Ecto neural progenitor cell (in vitro differentiated cells): ENCODE measurements at places on chromosomes 4 and X.

- DNase-seq, result no peak
These were observed 193.1 kb upstream of the PITX2 start for GRCh38 chr4:110815950-110816349.

- DNase-seq, result no peak
These were observed 71.8 kb upstream of the PGRMC2 start for GRCh38 chr4:128359422-128359821.

DNA sequence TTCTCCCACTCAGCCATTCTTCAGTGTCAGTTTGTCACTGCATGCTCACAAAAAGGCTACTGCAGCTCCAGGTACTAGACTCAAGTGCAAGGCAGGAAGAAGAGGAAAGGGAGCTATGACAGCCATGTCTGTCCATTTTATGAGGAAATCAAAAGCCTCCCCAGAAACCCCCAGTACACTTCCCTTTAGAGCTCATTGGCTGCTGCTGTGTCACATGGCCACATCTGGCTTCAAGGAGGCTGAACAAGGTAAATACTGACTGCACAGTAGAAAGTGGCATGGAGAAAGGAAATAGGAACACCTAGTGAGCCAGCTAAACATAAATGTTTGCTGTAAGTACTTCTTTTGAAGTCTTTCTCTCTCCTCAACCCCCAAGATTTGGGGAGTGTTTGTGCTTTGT, 67.2 kb upstream of the FRAS1 start:
- DNase-seq, result no peak

DNA sequence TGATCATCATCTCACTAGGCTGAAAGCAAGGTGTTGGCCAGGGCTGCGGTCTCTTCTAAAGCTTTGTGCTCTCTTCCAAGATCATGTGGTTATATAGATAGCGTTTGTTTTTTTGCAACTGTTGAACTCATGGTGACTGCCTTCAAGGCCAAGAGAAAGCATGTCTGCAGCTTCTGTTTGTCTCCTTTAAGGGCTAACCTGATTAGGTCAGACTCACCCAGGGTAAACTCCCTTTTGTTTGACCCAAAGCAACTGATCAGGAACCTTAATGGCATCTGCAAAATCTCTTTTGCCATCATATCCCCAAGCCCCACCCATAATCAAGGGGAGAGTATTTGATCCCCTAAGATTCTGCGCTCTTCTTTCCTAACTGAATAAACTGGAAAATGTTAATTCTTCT, 72.2 kb upstream of the ALG13 start:
- DNase-seq, result no peak

DNA sequence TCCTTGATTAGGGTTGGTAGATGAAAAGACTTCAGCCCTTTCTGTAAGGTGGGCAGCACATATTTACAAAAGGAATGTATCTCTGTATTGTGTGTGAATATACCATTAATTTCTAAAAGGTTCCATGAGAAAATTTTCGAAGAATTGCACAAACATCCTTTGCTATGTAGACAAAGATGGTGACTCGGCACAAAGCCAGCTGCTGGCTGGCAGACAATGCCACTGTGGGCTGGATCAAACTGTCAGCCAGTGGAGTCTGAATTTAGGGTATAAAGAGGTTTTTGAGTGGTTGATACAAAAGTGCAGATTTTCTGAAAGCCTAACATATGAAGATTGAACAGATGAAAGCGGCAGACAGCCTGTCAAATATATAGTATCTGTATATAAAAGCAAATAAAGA, 5.6 kb upstream of the TXK start:
- DNase-seq, result no peak

GRCh38 chrX:40267334-40268187, 169.8 kb upstream of the BCOR start:
- DNase-seq, result no peak

GRCh38 chrX:27465036-27465435, 1.9 kb upstream of the PPP4R3C start:
- DNase-seq, result no peak

- DNase-seq, result no peak
These were observed 270.1 kb upstream of the LDB2 start for GRCh38 chr4:17168571-17168970.

GRCh38 chrX:54045563-54046228, 1.4 kb upstream of the PHF8 start:
- DNase-seq, result no peak

DNA sequence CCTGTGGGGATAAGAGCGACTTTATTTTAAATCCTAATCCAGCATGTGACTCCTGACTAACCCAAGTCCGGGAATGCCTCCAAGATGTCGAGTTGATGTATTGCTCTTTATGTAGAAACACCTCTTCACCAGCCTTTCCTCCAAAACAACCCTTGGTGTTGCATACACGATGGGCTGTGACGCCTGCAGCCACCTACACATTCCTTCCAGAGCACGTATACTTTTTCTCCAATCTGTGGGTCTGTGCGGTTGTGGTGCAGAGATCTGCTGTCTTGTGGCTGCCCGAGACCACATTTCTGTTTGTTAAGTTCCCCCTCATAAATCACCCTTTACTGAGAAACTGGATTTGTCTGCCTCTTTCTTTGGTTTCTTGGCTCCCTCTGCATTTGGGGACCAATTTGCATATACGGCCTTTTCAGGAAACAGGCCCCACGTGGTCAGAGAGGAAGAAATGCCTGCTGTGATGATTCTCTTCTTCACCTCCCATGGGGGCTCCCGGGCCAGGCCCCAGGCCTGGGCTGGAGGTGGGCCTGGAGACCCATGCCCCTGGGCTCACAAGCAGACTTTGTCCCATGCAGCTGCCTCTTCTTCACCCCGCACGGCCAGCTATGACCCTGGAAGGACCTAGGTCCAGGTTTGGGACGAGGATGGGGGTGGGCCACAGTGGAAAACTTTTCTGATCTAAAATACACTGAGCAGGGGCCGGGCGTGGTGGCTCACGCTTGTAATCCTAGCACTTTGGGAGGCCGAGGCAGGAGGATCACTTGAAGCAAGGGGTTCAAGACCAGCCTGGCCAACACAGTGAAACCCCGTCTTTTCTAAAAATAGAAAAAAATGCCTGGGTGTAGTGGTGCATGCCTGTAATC, 21.4 kb upstream of the AFAP1 start:
- no peak for DNase-seq

DNA sequence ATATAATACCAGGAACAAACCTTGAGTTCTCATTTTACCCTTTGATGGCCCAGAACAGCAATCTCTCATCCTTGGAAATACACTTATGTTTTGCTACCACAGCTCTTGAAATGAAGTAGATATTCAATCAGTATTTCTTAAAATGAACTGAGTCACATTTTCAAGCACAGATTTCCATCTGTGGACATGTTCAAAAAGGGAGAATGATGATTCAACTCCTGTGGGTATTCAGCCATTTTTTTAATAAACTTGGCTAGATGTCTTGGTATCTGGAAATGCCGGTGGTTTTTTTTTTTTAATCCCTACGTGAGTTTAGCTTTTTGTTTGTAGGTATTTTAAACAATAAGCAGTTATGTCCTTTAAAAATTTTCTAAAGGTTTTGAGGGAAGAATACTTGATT, 64.2 kb upstream of the TRPC5OS start:
- no peak for DNase-seq

DNA sequence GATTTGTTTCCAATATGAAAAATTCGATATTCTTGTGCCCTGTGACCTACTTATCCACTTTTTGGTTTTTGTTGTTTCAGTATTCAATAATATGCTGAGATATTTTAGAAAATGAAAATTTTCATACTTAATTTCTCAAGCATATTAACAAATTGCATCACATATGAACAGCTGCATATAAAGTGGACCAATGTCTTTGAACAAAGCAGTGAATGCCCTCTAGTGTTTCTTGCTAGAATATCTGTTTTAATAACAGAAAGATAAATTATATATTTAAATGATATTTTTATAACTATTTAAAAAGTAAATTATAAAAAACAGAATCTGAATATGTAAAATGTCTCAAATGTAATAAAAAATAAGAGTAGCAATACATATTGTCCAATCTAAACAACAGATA, 31.7 kb upstream of the INTU start:
- no peak for DNase-seq

- no peak for DNase-seq
These were observed 2078.4 kb upstream of the TENM3 start for GRCh38 chr4:180164799-180165198.

DNA sequence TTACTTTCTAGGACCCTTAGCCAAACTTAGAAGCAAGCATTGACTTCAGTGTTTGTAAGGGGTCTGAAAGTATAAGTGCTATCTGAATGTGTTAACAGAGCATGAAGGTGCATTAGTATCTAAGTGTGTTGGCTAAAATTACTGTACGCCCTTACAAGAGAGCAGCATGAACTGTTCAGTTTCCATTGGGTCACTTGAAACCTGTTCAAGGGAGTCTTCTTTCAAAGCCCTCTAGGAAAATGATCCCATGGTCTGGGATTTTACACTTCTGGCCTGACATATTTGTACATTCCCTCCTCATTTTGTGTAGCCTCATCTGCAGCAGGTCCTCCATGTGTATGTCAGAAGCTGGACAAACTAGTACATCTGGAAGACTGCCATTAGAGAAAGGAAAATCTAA, 3.2 kb downstream of the PRDX4 start:
- DNase-seq, result no peak
